ENCODE measurements at places on chromosomes 6 and 20. TPM values are rescaled to one million over a fixed set of nuclear protein-coding genes. Genes with fewer than 3 reads are reported as not detected.

BPI gene
- total RNA-seq, result not detected

EPPIN gene
- not detected for total RNA-seq

DNA sequence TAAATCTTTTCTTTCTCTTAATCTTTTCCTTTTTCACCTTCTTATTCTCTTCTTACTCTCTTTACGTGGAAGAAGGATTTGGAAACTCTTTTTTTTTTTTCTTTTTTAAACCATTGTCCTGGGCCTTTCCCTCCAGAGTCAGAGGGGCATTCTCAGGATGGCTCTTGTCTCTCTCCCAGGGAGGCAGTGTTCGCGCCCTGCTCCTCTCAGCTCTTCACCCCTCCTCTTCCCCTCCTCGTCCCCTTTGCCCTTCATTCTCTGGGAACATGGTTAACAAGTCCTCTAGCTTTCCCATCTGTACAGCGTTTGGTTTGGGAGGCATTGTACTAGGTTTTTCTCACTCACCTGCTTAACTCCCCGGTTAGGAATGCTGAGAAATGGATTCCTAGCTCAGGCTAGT lies 52.0 kb upstream of the TFB1M start:
- DNase-seq, result no peak

GRCh38 chr20:1335961-1336698 lies 7.2 kb upstream of the SDCBP2 start:
- DNase-seq, result no peak

- DNase-seq, result no peak
These were observed 9.8 kb upstream of the FAM217A start for GRCh38 chr6:4088704-4089103.

Data from naive thymus-derived CD8-positive, alpha-beta T cell (primary cell).